ENCODE measurements at places on chromosomes 1 and 21.

DNA sequence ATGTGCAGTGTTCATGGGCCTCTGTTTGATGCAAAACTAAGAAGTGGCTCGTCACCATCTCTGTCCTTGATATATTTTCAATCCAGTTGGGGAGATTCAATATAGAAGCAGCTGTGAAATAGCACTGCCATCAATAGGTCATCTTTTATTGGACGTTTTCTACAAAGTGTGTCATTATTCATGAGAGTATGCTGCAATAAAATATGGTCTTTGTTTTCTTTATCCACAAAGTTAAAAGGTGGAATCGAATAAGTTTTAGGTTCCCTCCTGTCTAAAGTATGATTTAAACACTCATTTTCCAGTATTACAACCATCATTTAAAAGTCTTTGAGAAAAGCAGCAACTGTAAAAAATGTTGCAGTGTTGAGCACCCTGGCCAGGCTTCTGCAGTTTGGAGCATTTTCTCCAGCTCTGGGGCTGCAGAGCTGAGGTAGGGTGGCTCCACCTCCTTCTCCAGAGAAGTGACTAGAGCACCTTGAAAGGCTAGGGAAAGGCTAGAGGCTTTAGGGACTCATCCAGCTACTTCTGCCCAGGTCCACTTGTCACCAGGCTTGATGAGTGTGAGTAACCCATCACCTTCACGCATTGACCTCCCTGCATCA is 56.5 kb upstream of the DNAH14 start:
- DNase-seq, result no peak

- DNase-seq, result no peak
These were observed 57.8 kb downstream of the SIK1 start for GRCh38 chr21:43369124-43369523.

- no peak for DNase-seq
These were observed 4.9 kb downstream of the STK40 start for GRCh38 chr1:36380782-36381181.

DNA sequence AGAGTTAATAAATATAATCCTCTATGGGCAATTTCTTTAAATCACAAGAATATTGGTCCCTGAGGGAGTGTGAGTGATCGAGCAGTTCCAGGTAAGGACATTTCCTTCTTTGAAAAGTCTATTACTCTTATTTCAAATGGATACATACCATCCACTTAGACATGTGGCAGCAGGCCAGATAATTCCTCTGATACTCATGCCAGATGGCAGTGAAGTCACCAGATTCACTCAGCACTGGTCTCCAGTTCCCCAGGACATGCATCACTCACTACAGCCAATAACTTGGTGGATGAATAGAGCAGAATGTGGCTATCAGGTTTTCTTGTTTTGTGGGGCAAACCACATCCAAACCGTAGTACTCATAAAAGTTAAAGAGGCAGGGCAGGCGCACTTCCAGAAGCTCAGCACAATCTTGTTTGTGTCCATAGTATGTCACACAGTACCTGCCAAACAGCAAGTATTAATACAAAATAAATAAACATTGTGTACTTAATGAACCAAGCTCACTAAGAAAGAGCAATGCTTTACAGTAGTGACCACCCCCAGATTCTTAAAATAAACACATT is 74.2 kb upstream of the CD53 start:
- no peak for DNase-seq

- DNase-seq, result no peak
These were observed 14.9 kb downstream of the SLC45A3 start for GRCh38 chr1:205665201-205666045.
